ENCODE measurements at places on chromosomes 16 and 17.

- no peak for DNase-seq
Measured at GRCh38 chr17:75069783-75070182, 18.0 kb upstream of the SLC16A5 start.

DNA sequence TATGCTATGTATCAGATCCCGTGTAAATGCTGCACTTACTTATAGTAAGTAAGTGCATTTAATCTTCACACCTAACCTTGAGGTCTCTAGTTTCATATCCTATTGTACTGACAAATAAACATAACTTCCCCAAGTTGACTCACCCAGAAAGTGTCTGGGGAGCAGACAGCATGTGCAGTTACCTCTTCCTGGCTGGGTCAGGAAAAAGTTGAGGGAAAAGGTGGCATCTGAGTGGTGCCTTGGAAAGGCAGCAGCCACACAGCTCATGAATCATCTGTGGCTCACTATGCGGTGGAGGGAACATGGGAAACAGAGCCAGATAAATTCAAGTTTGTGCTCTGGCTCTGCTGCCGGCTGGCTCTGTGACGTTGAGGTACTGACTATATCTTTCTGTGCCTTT is 382.0 kb upstream of the DYNLRB2 start:
- no peak for DNase-seq

- no peak for DNase-seq
Measured at GRCh38 chr16:69084289-69084688, 21.2 kb upstream of the HAS3 start.

- no peak for DNase-seq
Measured at GRCh38 chr16:16095646-16096045, 127.6 kb downstream of the ABCC6 start.

- no peak for DNase-seq
Measured at GRCh38 chr16:80569440-80570105, 28.8 kb downstream of the DYNLRB2 start.

DNA sequence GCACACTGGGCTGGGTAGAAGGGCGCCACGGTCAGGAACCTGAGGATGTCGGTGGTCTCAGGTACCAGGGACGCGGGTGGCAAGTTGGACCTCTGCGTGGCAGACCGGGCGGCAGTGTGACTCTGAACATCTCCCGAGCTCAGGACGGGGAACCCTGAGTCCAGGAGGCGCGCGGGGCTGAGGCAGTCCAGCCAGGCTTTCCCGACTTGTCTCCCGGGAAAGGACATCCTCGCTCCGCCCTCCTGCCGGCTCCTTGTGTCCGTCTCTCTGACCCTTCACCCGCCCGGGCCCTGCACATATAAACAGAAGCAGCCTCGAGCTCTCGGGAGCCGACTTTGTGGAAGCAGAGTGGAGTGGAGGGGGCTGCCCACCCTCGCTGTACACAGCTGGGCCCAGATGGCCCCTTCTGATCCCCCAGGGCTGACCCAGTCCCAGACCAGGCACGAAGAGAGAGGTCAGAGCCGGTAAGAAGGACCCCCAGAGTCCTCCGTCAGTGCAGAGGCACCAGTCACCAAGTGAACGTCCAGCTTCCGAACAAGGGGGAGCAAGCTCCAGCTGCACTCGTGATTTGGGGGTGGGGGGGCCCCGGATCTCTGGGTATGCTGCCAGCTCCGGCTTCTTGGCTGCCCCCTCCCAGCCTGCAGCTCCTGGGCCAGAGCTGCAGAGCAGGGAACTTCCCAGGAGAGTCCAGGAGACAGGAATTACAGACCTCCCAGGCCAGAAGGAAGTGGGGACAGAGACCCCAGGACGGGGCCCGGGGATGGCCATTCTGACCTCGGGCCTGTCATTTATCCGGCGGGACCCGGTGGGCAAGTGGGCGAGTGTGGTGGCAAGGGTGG is 8.5 kb upstream of the P2RX1 start:
- no peak for DNase-seq

DNA sequence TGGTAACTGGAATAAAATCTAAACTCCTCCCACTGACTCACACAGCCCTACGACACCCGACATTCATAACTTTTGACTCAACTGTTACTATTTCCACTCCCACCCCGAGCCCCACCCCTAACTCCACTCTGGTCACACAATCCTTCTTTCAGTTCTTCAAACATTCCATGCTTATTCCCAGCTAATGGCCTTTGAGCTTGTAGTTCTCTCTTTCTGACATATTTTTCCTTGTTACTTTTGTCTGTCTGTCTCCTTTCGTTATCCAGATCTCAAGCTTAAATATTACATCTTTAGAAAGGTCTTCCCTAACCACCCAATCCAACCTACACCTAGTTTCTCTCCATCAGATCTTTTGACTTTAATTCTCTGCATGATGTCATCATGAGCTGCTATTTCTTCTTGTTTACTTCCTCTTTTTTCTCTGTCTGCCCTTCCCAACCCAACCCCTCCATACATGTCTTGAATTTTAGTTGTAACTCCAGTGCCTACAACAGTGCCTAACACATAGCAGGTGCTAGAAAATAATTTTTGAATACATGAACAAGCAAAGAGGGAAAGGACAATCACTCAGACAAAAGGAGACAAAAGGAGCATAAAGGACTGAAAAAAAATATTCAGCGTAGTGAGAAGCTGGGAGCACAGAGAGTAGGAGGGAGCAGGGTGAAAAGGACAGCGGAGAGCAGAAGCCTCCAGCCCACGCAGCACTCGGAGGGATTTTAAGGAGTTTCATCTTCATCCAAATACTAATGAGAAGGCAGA is 65.2 kb upstream of the SMIM36 start:
- DNase-seq = no peak

DNA sequence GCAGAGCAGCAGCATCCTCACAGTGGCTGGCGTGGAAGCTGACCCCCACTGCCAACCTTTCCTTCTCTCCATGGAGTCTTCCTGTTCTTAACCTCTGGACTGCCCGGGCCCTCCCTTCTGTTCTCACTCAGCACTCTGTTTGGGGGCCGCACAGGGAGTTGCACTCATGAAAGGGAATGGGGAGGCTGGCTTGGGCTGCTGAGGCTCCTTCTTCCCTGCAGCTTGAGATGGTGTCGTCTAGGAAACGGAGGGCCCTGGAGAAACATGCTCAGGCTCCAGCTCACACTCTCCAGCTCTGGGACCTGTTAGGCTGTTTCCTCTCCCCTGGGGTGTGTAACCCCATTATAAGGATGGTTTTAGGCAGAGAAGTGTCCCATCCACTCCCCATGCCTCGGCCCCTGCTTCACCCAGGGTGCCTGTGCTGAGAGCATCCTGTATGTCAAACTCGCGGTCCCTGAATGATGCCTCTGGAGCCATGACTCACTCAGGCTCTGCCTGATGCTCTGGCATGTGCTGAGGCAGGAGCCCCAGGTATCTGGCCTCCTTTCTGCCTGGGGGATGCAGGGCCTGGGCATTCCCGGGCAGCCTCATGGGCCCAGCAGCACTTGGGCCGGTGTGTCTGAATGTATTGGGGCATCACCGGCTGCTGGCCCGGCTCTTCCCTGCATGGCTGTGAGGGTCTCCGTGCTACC is 18.9 kb downstream of the TMEM94 start:
- DNase-seq = no peak

DNA sequence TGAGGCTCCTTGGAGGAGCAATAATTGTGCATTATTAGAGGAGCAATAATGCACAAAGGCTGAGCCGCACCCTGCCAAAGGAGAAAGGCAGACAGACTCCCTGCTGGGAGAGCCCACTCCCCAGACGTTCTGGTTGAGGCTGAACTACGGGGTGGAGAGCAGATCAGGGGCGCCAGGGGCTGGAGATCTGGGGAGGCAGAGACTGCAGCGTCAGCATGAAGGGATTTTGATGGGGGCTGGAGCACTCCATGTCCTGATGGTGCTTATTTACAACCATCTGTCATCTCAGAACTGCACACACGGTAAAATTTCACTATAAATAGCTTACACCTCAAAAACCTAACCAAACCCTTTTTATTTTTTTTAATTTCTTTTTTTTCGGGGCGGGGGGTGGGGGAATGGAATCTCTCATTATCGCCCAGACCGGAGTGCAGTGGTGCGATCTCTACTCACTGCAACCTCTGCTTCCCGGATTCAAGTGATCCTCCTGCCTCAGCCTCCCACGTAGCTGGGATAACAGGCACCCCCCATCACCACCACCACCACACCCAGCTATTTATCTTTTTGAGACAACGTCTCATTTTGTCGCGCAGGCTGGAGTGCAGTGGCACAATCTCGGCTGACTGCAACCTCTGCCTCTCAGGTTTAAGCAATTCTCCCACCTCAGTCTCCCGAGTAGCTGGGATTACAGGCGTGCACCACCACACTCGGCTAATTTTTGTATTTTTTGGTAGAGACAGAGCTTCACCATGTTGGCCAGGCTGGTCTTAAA is 4.3 kb upstream of the C16orf95 start:
- DNase-seq = peak; percentile 61

DNA sequence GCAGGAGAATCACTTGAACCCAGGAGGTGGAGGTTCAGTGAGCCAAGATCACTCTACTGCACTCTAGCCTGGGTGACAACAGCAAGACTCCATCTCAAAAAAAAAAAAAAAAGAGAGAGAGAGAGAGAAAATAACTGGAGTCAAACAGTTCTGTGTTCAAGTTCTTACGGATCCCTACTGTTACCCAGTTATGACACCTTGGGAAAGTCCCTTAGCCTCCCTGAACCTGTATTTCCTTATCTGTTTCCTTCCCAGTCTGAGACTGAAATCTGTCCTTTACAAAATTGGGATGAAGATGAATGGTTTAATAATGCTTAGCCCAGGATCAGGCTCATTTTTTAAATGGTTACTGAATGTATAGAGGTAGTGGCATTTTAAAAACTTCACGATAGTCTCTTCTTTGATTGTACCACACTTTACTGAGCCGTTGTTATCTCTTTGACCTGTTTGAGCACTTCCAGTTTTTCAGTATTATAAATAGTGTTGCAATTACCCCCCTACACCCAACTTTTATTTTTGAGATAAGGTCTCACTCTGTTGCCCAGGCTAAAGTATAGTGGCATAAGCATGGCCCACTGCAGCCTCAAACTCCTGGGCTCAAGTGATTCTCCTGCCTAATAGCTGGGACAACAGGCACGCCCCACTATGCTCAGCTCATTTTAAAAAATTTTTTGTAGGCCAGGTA is 17.1 kb downstream of the ZNF768 start:
- no peak for DNase-seq

GRCh38 chr16:81548876-81549546 is 104.4 kb downstream of the CMIP start:
- no peak for DNase-seq

GRCh38 chr16:48810803-48811453 is 200.9 kb upstream of the N4BP1 start:
- no peak for DNase-seq

DNA sequence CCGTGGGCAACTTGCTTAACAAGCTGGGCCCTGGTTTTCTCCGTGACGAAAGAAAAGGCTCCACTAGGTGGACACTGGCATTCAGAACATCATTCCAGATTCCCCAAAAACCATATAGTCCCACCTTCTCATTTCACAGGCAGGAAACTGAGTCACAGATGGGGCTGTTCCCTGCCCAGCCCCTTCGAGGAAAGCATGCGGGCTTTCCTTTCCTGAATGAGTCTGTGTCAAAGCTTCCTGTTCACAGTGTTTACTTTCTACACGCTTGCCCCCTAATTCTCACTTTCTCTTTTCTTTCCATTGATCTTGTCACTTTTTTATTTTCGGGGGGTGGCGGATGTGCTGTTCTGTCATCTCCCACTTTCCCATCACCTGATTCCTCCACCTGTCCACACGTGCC is 10.3 kb upstream of the LGALS9 start:
- DNase-seq = no peak

GRCh38 chr17:35051579-35052240 is 11.8 kb downstream of the RFFL start:
- no peak for DNase-seq

- DNase-seq = no peak
Measured at GRCh38 chr16:27230562-27231001, 27.3 kb downstream of the KDM8 start.

DNA sequence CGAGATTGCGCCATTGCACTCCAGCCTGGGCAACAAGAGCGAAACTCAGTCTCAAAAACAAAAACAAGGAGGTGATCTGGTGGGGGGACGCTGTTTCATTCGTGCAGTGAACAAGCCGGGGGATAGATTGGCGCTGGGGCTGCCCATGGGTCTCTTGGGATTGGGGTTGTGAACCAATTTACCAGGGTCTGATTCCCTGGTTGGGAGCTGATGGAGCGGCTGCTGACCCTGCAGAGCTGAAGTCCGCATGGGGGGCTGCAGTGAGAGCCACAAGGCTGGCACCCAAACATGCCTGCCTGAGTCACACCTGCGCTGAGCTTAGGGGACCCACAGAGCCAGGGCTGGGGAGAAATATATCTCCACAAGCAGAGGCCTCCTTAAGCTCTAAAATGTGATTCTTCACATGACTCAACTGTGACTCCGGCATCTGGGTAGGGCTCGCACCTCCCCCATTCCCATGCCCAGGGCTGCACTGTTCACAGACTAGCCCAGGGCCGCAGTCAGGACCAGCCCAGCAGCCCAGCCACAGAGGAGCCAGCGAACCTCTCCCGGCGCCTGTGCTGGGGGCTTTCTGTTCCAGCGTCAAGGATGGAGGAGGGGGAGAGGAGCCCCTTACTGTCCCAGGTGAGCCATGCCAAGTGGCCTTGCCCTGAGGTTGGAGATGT is 5.0 kb downstream of the TSPAN10 start:
- no peak for DNase-seq

DNA sequence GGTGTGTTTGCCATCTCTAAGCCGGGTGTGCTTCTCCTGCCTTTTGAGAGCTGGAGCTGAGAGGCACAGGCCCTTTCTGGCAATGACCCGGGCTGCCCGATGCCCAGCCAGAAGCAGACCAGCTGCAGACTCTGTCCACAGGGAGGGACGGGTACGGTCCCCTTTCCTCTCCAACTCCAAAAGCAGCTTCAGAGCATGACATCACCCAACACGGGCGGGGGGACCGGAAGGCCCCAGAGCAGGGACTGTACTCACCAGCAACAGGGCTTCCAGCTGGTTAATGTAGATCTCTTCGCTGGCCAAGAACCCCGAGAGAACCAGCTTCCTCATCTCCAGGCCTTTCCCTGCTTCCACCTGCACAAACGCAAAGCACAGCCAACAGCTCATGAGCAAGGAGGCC is 79.4 kb downstream of the ABR start:
- DNase-seq = no peak

DNA sequence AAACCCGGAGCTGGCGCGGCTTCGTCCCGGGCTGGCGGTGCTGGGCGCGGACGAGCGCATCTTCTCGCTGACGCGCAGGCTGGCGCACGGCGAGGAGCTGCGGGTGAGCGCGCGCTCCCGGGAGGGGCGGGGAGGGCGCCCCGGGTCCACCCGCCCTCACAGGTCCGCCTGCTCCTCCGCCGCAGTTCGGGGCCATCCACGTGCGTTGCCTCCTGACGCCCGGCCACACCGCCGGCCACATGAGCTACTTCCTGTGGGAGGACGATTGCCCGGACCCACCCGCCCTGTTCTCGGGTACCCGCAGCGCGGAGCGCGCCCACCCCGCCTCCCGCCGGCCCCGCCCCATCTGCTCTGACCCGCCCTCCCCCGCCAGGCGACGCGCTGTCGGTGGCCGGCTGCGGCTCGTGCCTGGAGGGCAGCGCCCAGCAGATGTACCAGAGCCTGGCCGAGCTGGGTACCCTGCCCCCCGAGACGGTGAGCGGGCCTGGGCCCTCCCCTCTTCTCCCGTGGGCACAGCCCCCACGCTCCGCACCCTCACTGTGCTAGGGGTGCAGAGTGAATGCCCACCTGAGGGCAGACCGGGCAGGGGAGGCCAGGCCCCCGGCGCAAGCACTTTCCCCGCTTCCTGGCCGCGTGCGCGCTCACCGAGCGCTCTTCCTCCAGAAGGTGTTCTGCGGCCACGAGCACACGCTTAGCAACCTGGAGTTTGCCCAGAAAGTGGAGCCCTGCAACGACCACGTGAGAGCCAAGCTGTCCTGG is 1.4 kb downstream of the HAGHL start:
- no peak for DNase-seq
